ENCODE measurements at places on chromosomes 1 and 21. TPM values are rescaled to one million over a fixed set of nuclear protein-coding genes. Genes with fewer than 3 reads are reported as not detected.

TNFRSF14 gene
- polyA plus RNA-seq: 15.8 TPM

DNA sequence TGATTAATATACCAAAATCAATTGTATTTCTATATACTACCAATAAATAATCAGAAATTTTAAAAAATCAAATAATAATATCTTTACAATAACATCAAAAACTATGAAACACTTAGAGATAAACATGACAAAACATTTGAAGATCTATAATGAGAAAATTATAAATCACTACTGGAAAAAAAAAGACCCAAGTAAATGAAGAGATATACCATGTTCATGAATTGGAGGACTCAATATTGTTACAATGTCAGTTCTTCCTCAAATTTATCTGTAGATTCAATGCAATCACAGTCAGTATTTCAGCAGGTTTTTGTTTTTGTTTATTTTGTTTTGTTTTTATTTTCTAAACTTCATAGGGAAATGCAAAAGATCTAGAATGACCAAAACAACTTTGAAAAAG lies 4.2 kb upstream of the ITPKB start:
- no peak for DNase-seq

DNA sequence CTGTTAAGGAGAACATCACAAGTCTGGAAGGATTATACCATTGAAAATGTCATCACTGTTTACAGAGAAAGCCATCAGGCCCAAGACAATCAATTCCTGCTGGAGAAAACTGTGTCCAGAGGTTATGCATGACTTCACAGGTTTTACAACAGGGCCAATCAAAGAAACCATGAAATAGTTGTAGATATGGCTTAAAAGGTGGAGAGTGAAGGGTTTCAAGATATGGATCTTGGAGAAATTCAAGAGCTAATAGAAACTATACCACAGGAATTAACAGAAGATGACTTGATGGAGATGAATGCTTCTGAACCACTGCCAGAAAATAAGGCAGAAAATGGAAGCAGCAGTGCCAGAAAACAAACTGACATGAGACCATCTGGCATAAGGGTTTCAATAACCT lies 30.2 kb downstream of the USP1 start:
- no peak for DNase-seq

- DNase-seq: peak; percentile 67
Observed at GRCh38 chr1:33388805-33389771, 41.8 kb downstream of the PHC2 start.

RPE65 gene
- polyA plus RNA-seq: not detected

NUF2 gene
- polyA plus RNA-seq: 7.7 TPM

DNA sequence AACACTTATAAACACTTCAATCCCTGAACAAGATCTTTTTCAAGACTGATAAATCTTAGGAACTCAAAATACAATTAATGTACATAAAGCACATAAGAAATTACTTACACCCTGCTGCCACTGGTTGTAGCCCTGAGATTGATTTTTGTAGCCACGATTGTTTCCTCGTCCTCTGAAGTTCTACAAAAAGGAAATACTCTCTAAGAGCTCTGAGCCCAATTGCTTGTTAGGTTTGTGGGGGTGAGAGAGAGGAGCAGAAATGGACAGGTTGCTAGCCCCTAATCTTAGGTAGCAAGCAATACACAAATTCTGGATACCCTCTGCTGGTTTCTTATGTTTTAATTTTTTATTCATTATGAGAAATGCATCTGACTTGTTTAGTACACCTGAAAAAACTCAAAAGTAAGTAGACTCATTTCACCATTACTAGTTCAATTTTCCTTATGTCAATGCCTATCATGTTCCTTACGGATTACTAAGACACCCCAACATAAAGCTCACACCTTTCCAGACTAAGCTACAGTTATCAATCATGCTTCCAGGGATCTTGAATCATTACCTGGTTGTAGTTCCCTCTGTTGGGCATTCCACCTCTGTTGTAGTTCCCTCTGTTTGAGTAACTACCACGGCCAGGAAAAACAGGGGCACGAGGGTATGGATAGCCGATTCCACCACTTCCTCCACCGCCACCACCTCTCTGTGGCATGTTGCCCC lies 9.3 kb downstream of the HNRNPU start:
- no peak for DNase-seq

CSMD2 gene
- 0.46 TPM for polyA plus RNA-seq

- no peak for DNase-seq
Observed at GRCh38 chr1:63671514-63671913, 78.3 kb downstream of the PGM1 start.

SLC9C2 gene
- not detected for polyA plus RNA-seq

DNA sequence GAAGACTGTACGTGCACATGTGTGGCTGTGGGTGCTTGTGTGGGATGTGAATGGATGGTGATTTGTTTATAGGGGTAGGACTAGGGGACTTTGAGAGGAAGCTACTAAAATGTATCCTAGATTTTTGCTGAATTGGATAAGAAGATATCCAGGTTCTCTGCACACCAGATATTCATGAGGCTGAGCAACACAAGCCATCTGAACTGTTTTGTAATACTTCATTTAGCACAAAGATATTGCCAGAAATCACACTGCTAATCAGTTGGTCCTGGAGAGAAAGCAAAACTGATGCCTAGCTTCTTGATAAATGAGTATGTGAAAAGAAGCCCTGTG lies 135.3 kb downstream of the NOS1AP start:
- no peak for DNase-seq

- peak; percentile 20 for DNase-seq
Observed at GRCh38 chr1:161439280-161440232, 65.7 kb upstream of the FCGR2A start.

DNA sequence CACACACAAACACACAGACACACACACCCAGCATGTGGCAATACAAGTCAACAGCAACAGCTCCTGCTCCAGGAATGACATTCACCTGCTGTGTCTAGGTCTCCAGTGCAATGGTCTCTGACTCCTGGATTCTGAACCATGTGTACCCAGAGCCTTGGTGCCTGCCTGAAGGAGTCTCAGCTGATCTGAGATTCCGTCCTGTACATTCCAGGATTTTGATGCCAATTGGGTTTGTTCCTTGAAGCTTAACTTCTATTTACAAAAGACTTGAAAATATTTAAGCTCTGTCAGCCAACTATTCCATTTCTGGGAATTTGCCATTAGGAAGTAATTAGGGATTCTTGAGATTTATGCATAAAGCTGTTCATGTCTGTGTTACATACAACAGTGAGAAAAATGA lies 85.4 kb upstream of the LRRC8D start:
- no peak for DNase-seq

GJC2 gene
- polyA plus RNA-seq: 1.2 TPM

GRCh38 chr1:26083208-26083607 lies 15.8 kb upstream of the TRIM63 start:
- no peak for DNase-seq

- no peak for DNase-seq
Observed at GRCh38 chr21:31115249-31115648, 77.0 kb upstream of the KRTAP19-8 start.

GRCh38 chr1:227038401-227038800 lies 98.3 kb downstream of the COQ8A start:
- no peak for DNase-seq

- DNase-seq: peak; percentile 69
Observed at GRCh38 chr1:232012773-232013386, 386.3 kb downstream of the DISC1 start.

DNA sequence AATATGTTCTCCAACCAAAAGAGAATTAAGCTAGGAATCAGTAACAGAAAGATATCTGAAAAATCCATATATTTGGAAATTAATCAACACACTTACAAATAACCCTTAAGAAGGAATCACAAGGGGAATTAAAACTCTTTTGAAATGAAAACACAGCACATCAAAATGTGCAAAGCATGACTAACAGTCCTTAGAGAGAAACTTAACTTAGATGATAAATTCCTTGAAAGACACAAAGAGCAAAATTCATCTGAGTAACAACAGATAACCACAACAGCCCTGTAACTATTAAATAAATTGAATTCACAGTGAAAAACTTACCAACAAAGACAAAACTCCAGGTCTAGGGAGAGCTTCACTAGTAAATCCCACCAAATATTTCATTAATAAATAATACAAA lies 283.8 kb downstream of the SDCCAG8 start:
- no peak for DNase-seq

DNA sequence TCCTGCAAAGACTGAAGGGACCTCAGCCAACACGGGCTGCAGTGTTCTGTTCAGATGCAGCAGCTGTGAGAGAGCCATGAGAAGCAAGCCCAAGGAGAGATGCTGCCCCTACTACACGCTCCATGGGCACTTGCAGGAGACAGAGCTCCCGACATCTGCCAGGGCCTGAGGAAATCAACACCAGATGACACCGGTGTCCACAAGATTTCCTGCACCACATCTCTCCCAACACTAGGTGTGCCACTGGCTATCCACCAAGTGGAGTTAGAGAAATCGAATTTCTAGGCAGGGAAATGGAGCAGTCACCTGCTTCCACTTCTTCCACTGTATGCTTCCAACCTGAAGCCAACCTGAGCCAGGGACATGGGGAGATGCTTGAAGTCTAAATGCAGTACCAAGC lies 445.3 kb downstream of the RWDD3 start:
- no peak for DNase-seq

GRCh38 chr1:235763962-235764361 lies 102.7 kb downstream of the LYST start:
- DNase-seq: no peak

FAAH gene
- 26.5 TPM for polyA plus RNA-seq

- DNase-seq: no peak
Observed at GRCh38 chr1:232695621-232696385, 65.9 kb upstream of the SIPA1L2 start.

- DNase-seq: no peak
Observed at GRCh38 chr1:50140182-50140447, 31.4 kb downstream of the ELAVL4 start.

DNA sequence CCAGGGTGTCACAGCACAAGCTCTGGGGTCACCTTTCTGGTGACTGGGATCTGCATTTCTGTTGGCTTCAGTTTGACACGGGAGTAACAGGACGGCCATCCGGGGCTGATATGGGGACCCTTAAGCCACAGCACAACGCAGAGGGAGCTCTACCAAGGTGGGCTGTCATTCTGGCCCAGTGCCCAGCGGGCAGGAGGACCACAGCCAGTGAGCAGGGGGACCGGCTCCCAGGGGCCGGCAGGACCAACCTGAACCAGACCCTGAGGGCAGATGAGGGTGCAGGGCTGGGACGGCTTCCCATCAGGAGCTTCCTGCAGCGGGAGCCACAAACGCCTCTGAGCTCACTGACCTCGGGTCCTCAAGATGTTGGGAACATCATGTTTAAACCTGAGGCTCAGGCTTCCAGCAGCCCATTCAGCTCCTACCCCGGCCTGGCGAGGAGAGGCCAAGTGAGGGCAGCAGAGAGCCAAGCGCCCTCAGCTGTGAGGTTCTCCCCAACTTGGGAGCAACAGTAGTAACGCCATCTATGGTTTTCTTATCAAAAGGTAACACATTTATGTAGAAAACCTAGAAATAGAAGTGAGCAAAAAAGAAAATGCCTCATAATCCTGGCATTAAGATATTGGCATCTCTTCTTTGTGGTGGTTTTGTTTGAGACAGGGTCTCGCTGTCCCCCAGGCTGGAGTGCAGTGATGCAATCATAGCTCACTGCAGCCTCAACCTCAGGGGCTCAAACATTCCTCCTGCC lies 26.8 kb downstream of the TMEM201 start:
- no peak for DNase-seq

BEST4 gene
- polyA plus RNA-seq: 0.19 TPM

DNA sequence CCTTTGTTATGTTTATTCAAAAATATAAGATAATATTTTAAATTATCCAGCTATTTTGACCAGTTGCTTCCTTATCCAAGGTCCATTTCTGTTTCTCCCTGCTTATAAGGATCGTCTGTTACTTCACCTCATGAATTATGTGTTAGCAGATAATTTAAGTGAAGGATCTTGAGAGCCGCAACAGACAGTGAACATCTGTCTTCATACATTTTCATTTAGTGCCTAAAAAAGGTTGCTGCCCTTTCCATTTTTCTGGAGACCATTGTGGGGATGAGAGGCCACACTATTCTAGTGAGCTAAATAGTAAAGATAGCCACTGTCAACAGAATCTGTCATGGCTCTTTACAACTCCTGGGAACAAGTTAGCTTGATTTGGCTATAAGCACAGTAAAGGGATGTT lies 154.0 kb downstream of the CLEC20A start:
- DNase-seq: no peak

NPR1 gene
- polyA plus RNA-seq: 17.2 TPM

DNA sequence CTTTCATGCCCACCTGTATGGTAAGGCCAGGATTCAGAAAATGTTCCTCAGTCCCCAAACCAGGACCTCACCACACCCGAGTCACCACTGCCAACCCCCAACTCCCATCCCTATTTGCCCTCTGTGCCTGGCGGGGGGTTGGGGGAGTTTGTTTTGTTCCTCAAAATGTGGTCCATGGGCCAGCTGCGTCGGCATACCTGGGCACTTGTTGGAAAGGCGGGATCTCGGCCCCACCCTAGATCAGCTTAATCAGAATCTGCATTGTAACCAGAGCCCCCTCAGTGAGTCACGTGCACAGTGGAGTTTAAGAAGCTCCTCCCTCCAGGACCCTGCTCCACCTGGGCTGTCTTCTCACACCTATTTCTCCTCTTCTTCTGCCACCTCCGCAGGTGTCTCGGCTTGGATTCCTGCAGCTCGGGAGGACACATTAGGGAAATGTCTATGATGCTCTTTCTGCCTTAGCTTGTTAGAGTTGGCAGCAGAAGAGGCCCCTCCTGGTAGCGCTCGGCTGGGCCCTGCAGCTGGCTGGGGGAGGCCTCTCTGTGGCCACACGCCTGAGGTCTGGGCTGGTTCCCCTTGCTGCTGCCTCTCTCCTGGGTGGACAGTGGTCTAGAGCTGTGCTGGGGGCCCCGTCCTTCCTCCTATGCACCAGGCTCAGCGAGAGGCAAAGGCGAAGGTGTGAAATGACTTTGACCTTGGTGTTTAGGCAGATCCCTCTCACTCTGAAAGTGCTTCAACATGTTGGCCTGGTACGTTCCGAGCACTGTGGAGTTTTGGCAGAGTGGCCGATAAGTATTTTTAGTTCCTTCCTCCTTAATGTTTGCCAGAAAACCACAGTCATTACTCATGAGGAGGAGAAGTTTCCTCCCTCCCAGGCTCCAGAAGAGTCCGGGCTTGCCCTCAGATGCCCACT lies 41.8 kb upstream of the CAMTA1 start:
- DNase-seq: peak; percentile 67

AKT3 gene
- polyA plus RNA-seq: 17.3 TPM

DNA sequence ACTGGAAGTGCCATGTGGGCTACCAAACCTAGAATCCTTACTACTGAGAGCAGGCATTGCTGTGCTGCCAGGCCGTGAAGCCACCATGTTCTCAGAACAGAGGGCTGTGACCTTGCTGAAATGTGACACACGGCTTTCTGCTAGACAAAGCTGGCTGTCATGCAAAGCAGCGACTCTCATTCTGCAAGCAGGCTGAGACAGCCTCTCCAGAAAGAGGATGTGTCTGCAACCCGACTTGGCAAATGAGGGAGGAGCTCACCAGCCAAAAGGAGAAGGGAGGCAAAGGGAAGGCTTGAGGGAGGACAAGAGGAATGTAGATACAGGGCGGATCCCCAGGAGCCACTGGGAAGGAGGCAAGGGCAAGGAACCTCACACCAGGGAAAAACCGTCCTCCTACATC lies 85.7 kb upstream of the KRTAP19-8 start:
- DNase-seq: no peak

AXDND1 gene
- not detected for polyA plus RNA-seq

- DNase-seq: no peak
Observed at GRCh38 chr1:234330843-234331215, 42.4 kb upstream of the COA6 start.

GRCh38 chr1:185551008-185551407 lies 183.2 kb upstream of the HMCN1 start:
- no peak for DNase-seq

Data from hindlimb muscle (tissue), 1 donor.